Nucleus accumbens (tissue), 56 donors: ENCODE measurements at places on chromosomes 2 and 18.

DNA sequence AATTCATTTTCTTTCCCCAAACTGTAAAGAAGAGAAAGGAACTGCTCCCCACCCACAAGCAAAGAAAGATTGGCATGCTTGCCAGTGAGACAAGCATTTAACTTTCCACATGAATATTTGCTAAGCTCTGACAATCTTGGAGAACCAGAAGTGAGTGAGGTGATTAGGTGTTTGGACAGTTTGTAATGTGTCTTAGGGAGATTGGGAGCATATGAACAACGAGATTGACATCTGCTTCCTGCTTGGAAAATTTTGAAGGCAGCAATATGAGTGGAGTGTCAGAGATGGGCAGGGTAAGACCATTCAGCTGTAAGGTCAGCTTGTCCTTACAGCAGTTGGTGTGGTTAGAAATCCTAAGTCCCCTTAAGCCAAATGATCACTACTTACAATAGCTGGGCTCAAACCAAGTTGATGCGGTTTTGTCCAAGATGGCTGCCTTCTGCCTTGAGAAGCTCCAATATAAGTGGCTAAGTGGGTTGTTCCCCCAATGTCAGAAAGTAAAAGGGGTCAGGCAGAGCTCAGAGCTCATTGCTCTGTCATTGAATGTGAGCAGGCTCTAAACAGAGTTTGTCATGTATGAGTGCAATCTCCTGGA is 36.0 kb upstream of the GALNT5 start:
- DNase-seq = no peak

DNA sequence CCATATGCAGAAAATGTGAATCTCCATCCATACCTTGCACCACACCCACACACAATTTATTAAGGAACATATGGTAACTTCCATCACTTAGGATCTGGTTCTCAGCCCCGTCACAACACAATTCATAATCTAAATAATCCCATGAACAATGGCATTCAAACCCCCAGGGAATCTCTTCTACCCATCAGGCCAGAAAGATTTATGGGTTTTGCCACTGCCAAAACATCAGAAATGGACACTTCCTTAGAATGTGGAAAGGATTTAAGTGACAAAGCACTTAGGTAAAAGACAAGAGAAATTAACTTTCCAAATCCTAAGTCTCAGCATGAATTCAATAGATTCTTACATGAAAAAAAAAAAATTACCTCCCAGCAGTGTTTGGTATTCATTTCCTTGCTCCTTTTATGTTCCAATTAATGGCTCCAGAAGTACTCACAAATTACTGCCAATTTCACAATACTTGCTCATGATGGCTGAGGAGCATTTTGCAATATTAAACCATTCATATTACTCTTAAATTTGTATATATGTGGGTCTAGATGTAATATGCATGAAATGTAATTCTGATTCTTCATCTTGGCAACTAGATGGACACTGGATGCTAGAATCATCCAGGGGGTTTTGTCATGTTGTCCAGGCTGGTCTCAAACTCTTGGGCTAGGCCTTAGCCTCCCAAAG is 56.5 kb upstream of the TMEM247 start:
- DNase-seq = no peak

GRCh38 chr2:165691615-165692014 is 102.4 kb downstream of the GALNT3 start:
- DNase-seq = peak; percentile 17

DNA sequence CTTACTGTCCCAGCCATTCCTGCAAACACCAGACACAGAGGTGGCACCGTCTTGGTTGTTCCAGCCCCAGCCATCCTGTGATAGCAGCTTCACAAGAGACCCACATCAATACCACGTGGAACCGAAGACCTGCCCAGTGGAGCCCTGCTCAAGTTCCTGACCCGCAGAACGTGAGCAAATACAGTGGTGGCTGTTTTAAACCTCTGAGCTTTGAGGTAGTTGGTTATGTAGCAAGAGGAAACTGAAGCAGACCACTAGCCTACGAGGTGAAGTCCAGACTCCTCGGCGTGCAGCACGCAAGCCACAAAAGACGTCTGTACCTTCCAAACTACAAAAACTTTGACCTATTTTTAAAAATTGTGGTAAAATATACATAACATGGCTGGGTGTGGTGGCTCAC is 96.1 kb upstream of the ODC1 start:
- DNase-seq = no peak

- DNase-seq = no peak
Measured at GRCh38 chr18:45464619-45465018, 150.7 kb upstream of the SLC14A2 start.

- peak; percentile 53 for DNase-seq
Measured at GRCh38 chr2:45823723-45824206, 172.3 kb downstream of the PRKCE start.

DNA sequence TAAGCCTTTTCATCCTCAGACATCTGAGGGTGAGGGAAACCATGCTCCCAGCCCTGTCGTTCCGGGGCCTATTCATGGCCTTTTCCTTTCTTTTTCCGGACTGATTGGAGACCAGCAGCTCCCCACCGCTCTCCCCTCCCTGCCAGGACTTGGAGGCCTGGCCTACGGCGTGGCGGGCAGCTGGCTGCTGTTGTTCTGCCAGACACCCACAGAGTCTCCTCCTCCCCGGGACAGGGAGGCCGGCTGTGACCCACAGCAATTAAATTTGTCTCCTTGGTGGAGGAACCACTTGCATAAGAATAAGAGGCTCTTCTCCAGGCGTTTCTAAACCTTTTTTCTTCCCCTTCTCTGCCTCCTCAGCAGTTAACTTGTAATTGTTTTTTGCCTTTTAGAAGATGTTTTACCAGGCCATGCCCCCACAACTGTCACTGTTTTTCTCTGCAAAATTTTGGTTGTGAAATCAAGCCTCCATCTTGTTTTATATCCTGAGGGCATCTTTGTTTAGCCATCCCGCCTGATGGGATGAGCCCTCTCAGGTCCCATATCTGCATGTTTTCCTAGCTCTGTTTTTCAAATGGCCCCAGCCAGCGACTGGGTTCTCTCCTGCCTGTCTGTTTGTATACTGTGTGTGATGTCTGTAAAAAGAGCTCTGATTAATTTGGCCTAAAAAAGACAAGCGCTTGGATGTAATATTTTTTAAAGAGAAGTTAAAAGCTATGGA is 1060.0 kb upstream of the DDX18 start:
- no peak for DNase-seq

DNA sequence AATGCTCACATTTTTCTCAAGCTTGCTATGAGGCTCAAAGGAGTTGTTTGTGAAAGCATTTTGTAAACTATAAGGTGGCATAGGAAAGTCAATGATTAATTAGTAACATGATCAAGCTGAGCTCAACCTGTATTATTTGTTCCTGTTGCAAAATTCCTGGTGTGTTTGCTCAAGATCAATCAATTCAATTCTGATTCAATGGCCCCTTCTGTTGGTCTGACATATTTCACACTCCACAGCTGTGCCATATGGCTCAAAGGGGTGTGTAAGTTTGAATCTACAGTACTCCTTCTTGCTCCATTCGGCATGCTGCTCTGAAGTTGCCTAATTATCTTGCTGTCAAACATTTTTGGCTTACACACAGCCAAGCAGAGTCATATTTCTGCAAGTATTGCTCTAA is 341.6 kb upstream of the LRP1B start:
- DNase-seq = no peak

DNA sequence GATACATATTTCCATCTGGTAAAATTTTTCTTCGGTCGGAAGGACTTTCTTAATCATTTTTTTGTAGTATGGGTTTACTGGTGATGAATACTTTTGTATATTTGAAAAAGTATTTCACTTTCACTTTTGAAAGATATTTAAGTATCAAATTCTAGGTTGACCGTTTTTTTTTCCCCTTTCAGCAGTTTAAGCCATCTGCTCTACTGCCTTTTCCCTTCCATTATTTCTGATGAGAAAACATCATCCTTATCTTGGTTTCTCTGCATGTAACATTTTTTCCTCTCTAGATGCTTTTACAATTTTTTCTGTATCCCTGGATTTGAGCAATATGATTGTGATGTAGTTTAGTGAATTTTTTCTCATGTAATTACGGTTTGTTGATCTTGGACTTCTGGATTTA is 87.0 kb downstream of the MTX2 start:
- no peak for DNase-seq

GRCh38 chr2:150041722-150042425 is 445.6 kb downstream of the RND3 start:
- DNase-seq = no peak

- no peak for DNase-seq
Measured at GRCh38 chr18:41660654-41661053, 294.4 kb upstream of the PIK3C3 start.

DNA sequence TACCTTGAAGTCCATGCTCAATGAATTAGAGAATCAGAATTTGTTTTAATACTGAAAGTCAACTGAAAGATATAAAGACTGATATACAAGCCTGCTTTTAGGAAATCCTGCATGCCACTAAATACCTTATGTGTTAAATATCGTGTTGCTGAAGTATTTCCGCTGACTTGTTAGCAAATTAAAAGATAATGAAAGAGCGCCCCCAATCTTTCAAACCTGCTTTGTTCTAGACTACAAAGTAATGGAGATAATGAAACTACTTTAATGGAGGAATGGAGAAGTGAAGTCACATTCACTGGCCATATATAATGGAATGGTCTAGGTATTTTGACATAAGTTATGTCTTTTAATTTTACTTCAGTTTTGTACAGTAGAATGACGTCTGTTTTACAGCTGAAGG is 95.7 kb downstream of the ASXL3 start:
- DNase-seq = no peak

- DNase-seq = no peak
Measured at GRCh38 chr2:105567996-105568494, 169.2 kb upstream of the FHL2 start.

DNA sequence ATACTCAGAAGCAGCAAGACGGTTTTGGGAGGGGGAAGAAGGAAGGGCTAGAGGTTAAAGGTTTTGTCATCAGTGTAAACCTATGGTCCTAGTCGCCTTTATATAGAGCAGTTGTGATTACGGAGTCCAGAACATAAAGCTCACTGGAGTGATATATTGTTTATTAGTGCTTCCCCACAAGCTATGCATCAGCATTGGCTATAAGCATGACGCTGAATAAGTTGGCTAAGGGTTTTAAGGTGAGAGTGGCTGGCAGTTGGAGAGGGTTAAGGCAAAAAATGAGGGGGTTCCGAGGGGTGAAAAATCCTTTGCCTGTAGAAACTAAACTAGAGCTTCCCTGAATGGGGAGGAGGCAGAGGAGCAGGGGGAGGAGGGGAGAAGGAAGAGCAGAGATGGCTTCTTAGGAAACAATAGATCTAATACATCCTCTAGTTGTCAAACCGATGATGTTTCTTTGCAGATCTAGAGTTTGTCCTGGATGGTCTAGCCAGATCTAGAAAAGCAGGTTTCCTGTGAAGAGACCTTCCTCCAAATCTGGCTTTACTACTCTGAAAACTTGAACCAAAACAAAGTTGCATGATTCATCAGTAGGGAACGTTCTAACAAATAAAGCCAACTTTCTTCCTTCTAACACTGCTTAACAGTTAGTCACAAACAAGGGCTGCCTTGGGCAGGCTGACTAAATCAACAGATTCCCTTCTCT is 2.5 kb downstream of the KLF7 start:
- DNase-seq = no peak

DNA sequence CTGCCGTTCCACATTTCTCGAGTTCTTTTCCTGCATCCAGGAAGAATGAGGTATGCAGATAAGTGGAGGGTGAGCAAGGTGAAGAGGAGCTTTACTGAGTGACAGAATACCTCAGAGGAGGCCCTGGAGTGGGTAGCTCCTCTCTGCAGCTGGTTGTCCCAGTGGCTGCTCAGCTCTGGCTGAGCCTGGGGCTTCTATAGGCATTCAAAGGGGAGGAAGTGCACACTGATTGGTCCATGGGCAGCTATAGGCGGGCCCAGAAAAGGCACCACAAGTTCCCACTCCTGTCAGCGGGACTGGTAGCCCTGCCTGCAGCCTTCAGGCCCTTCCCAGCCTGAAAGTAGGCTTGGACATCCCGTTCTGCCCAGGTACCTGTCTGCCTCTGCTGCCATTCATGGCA is 94.7 kb downstream of the DOK6 start:
- DNase-seq = no peak
